MCF 10A (cell line): ENCODE measurements at places on chromosomes 16 and 17.

DNA sequence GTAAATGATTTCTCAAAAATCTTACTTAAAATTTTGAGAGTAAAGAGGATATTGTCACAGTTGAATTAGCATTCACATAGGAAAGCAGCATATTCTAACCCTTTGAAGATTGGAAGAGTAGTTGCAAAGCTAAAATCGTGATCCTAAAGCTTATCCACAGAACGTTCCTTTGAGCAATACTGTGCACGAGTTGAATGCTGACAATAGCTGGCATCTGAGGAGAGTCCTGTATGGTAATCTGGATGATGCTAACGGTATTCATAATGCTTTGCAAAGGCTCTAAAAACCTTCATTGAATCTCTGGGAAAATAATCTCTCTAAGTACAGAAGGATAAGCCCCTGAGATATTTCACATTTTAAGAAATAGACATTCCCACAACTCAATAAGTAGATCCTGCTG, 354.6 kb downstream of the CDH8 start:
- no peak for DNase-seq

DNA sequence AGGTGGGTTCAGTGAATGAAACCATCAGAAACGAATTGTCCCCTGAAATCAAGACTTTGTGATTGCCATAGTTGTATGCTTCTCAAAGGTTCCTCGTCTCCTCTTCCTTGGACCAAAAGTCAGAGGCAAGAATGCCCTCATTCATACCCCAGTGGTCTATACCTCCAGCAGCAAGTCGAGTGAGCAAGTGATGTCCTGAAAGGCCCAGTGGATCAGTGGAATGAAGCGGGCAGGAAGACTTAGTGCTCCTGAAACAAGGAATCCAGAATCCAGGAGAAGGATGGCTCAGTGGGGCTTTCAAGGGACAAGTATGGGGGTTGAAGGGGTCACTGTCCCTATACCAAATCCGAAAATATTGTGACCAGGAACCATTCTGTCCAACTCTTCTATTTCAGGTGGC, 5.3 kb upstream of the ERBB2 start:
- DNase-seq, result no peak

GRCh38 chr16:16019488-16019887, 70.1 kb downstream of the ABCC1 start:
- DNase-seq, result peak; percentile 85

DNA sequence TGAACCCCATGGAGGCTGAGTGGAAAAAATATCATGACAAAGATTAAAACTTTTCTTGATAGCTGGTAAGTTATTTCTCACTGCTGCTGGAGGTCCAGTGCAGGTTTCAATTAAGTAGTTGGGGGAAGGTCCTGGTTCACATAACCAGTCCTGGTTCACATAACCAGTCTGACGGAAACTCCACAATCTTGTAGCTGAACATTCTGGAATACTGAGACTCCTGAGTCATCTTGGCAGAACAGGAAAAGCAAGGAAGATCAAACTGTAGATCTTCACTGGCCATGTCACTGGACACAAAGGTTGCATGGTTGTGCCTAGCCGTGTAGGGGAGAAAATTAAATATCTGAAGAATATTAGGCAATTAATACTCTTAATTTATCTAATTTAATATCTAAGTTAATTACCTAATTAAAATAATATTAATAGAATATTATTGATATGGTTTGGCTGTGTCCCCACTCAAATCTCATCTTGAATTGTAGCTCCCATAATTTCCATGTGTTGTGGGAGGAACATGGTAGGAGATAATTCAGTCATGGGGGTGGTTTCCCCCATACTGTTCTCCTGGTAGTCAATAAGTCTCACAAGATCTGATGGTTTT, 48.6 kb upstream of the CNTNAP4 start:
- no peak for DNase-seq
